CD4-positive, CD25-positive, alpha-beta regulatory T cell (primary cell): ENCODE measurements at places on chromosomes 13 and 19. TPM values are rescaled to one million over a fixed set of nuclear protein-coding genes. Genes with fewer than 3 reads are reported as not detected.

GRCh38 chr13:45674908-45675307 lies 27.2 kb upstream of the CBY2 start:
- DNase-seq = no peak

DNA sequence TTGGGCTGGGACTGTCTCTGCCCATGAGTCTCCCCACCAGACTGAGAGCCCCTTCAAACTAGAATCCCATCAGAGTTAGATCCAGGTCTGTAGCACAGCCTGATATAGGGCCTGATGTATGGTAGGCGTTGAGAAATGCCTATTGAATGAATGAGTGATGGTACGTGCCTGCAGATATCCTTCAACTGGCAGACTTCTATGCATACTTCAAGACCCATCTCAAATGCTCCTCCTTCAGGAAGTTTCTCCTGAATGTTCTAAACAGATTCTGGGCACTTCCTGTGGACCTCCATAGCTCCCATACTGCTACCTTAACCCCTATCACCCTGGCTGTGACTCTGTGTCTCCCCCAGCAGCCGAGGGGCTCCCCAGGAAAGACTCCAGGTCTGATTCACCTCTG lies 48.2 kb downstream of the KCNC3 start:
- DNase-seq = no peak

CNN1 gene
- polyA plus RNA-seq = not detected

- DNase-seq = no peak
These were observed 44.2 kb downstream of the SERTM1 start for GRCh38 chr13:36717966-36718545.

DNA sequence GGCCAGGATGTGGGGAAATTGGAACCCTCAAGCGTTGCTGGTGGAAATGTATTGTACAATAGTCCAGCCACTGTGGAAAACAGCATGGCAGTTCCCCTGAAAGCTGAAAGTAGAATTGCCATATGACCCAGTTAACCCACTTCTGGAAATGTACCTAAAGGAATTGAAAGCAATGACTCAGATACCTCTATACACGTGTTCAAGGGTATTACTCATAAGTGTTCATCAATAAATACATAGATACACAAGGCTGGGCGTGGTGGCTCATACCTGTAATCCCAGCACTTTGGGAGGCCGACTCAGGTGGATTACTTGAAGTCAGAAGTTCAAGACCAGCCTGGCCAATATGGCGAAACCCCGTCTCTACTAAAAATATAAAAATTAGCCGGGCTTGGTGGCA lies 71.9 kb upstream of the IRS2 start:
- no peak for DNase-seq

- DNase-seq = no peak
These were observed 173.5 kb upstream of the OBI1 start for GRCh38 chr13:78832461-78832860.

SPC24 gene
- 0.75 TPM for polyA plus RNA-seq

- DNase-seq = no peak
These were observed 40.2 kb downstream of the RAB20 start for GRCh38 chr13:110521296-110521680.

DNA sequence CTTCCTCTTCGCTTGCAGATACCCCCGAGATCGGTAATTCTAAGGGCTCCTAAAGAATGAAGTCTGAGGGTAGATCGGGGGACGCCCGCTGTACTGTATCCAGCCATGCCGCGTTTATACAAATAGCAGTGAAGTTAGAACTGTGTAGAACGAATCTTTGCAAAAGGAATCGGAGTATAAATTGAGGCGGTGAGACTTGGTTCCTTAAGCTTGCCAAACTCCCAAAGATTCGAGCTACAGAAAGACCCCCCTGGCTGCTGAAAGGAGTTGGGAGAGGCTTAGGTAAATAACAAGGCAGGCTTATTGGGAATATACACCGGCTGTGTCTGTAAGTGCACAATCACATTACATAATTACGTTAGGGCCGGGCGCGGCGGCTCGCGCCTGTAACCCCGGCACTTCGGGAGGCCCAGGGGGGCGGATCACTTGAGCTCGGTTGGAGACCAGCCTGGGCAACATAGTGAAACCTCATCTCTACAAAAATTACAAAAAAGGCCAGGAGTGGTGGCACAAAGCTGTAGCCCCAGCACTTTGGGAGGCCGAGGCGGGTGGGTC lies 12.2 kb downstream of the TMEM160 start:
- DNase-seq = no peak

CDKN2D gene
- 112 TPM for polyA plus RNA-seq

- no peak for DNase-seq
These were observed 1358.1 kb downstream of the EFNB2 start for GRCh38 chr13:105177265-105177900.

NEK5 gene
- polyA plus RNA-seq = 0.07 TPM

LPAR2 gene
- polyA plus RNA-seq = 29.9 TPM

ADAMTSL5 gene
- polyA plus RNA-seq = 2.7 TPM

GRCh38 chr19:42450314-42450934 lies 7.7 kb upstream of the CXCL17 start:
- peak; percentile 97 for DNase-seq

DNA sequence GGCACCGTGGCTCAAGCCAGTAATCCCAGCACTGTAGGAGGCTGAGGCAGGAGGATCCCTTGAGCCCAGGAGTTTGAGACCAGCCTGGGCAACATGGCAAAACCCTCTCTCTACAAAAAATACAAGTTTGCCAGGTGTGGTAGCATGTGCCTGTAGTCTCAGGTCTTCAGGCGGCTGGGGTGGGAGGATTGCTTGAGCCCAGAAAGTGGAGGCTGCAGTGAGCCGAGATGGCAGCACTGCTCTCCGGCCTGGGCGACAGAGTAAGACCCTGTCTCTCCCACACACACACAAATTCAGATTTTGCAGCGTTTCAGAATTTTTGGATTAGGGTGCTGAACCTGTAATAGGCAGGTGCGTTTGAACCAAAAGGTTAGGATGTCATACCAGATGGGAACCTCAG lies 2.2 kb downstream of the RPS11 start:
- no peak for DNase-seq

- no peak for DNase-seq
These were observed 1.2 kb upstream of the ZNF626 start for GRCh38 chr19:20662421-20663105.

GRCh38 chr19:33640773-33641172 lies 19.0 kb downstream of the CHST8 start:
- DNase-seq = no peak

- no peak for DNase-seq
These were observed 2097.0 kb downstream of the PCDH9 start for GRCh38 chr13:65133094-65133493.

DNA sequence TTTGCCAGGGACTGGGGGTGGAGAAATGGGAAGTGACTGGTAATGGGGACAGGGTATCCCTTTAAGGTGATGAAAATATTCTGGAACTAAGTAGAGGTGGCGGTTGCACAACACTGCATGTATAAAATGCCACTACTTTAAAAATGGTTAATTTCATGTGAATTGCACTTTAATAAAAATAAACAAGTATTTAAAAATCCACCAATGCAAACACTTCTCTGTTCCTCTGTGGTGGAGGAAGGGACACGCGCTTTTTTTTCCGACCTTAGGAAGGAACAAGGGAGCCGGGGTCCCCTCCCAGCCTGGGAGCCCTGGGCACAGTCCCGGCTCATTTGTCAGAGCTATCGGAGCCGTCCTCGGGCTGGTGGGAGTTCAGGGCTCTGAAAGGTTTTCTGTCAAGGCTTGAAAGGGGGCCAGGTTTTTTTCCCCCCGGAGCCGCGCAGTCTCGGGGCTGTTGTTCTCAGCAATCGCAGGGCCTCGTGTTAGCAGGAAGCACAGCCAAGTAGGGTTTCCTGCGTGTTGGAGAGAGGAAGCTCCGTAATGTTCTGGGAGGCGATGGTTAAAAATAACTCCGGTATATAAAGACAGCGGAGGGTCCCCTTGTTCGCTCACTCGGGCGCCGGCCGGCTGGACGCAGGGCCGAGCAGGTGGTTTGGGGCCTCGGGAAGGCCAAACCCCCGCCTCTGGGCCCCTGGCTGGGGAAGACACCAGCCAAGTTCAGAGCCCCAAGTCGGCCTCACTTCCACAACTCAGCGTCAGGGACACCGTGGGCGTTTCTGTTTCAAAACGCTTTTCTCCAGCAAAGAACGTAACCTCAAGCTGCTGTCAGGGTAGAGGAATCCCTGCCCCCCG lies 41.2 kb upstream of the KLF2 start:
- peak; percentile 67 for DNase-seq

DNA sequence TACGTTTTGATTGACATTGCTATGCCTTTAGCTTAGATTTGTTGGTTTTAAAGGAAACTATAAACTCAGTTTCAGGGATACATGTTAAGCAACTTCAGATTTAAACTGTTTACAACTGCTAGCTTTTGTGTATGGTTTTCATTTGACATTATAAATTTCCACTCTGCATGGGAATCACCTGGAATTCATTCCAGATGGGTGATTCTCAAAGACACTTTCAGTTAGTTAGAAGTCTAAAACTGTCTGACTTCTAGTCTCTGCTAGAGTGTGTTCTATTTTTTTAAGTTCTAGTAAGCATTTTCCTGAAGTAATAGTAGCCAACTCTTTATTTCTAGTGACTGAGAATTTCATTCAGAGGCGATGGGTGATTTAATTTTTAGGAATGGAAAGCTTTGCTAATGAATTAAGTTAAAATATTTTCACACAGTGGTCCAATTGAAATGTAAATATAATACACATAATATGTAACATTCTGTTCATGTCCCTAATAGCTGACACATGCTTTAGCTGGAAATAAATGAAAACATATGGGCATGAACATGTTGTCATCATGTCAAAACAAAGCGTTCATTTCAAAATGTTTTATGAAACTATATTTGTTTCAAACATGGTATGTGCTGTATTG lies 58.3 kb upstream of the CSNK1A1L start:
- DNase-seq = no peak

DNA sequence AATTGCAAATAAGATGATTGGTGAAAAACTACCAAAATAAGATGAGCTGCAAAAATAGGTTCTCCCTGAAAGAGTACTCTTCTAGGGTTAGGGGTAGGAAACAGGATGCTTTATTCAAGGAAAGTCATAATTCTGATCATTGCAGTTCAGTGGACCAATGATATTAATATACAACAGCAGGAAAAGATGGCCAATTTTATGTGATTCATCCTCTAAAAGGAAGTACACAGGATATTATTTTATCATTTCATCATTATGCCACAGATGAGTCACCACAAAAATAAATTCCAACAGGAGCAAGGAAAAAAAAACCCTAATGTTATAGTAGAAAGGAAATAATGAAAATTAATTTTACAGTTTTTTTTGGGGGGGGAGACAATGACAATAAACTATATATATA lies 205.0 kb downstream of the NALCN start:
- no peak for DNase-seq

- DNase-seq = no peak
These were observed 57.2 kb downstream of the SPATA13 start for GRCh38 chr13:24217601-24218281.

DNA sequence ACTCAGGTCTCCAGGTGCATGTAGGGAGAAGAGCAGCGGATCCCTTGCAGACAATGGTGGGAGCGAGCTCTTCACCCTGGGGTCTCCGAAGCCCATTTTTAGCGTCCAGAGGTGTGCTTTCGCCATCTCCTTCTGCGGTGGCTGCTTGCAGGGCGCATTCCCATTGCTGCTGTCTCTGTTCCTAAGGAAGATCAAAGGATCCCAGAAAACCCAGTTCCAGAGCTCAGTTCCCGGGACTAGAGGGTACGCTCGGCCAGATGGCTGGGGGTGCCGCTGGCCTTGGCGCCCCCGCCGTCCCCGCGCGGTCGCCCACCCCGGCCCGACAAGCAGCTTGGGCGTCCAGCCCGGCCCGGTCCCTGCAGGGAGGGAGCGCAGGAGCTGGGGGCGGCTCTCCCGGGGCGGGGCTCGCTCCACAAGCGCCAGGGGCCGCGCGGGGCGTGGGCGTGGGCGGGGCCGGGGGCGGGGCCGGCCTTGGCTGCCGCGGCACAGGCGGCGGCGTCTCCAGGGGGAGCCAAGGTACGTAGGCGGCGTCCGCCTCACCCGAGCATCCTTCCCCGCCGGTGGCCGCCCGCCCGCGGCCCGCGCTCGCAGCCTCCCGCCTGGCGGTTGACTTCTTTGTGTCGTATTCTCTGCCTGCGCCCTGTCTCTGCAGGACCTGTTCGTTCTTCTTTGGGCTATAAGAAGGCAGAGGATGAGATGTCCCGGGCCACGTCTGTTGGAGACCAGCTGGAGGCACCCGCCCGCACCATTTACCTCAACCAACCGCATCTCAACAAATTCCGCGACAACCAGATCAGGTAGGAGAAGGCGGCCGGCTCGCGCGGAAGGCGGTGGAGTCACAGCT lies 96.8 kb downstream of the ATP8A2 start:
- DNase-seq = peak; percentile 15

WDR83 gene
- polyA plus RNA-seq = 12.4 TPM

CATSPERD gene
- polyA plus RNA-seq = 0.17 TPM

KIRREL2 gene
- polyA plus RNA-seq = not detected

GRCh38 chr13:49731766-49732165 lies 40.5 kb upstream of the EBPL start:
- DNase-seq = no peak

GRCh38 chr19:46745521-46746280 lies at the start of gene FKRP:
Gene FKRP (plus strand): TSS chr19:46746057. CDS start chr19:46755451, 9,394 bp downstream.
- peak; percentile 24 for DNase-seq

GRCh38 chr13:113672002-113672651 lies 5.1 kb downstream of the GRK1 start:
- DNase-seq = no peak

DNA sequence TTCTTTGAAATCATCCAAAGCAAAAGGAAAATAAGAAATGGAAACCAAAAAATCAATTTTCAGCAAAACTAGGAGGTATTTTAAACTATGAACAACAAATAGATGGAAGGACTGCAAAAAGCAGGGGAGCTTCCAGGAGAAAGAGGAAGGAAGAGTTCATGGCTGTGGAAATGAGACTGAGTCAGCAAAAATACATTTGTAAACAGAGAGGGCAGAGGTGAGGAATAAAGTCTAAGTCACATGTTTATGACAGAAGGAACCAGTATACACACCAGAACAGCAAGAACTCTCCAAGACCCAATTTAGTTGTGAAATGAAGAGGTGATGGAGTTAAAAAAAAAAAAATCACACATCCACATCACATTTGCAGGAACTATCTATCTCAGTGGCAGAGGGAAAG lies 69.6 kb downstream of the RNASEH2B start:
- no peak for DNase-seq

- no peak for DNase-seq
These were observed 50.3 kb downstream of the ZNF44 start for GRCh38 chr19:12244370-12244769.

LILRB5 gene
- polyA plus RNA-seq = not detected

- peak; percentile 30 for DNase-seq
These were observed 58.7 kb upstream of the RGCC start for GRCh38 chr13:41398494-41399170.

SIX5 gene
- polyA plus RNA-seq = 0.20 TPM

- no peak for DNase-seq
These were observed 731 bp downstream of the MAG start for GRCh38 chr19:35292421-35293362.

GRCh38 chr13:35393886-35394285 lies 82.6 kb downstream of the MAB21L1 start:
- no peak for DNase-seq

- no peak for DNase-seq
These were observed 14.2 kb downstream of the CRTC1 start for GRCh38 chr19:18697680-18698079.
